ENCODE measurements at places on chromosomes 1 and 21.

DNA sequence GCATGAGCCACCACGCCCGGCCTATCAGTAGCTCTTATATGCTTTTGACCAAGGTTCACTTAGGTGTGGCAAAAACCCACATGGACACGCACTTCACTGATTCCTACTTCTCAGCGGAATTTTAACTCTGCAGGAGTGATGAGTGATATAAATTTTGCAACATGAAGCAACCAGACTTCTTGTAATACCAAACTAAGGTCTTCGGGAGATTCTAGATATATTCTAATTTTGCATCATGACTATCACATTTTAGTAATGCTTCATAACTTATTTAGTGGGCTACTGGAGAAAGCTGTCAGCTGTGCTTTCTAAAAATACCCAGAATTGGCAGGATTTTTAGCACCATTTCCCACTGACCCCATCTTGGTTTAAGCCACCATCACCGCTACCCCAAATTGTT, 27.8 kb downstream of the RHCE start:
- DNase-seq: no peak

DNA sequence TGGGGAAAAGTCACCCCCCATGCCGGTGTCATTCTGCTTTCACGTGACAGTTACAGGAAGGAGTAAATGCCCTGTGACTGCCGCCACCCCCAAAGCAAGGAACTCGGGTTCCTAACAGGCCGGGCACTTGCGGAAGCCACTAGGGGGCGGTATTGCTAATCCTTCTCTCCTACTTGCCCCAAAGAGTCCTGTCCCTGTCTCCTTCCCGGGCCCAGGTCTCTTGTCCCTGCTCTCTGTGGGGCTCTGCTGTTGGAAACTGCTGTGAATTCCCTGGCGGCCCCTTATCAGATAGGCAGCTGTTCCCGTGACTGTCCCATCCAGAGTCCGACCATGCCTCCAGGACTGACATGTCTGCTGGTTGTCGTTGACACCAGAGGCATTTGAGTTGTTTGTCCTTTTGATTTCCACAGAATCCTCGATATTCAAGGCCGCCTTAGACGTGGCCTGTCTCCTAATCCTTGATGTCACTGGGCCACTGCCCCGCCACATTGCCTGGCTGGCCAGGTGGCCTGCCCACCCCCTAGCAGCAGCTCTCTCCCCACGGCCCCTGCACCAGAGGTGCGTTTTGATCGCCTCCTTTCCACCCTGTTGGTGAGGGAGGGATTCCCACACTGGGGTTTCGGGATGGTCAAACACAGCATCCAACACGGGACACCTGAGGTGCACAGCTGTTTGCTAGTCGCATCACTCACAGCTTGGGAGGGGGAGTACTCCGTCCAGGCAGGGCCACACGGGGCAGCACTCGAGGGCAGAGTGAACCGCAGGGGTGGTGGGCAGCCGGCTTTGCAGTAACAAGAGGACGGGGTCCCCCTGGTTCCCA, 37.3 kb downstream of the CHAF1B start:
- DNase-seq: no peak

DNA sequence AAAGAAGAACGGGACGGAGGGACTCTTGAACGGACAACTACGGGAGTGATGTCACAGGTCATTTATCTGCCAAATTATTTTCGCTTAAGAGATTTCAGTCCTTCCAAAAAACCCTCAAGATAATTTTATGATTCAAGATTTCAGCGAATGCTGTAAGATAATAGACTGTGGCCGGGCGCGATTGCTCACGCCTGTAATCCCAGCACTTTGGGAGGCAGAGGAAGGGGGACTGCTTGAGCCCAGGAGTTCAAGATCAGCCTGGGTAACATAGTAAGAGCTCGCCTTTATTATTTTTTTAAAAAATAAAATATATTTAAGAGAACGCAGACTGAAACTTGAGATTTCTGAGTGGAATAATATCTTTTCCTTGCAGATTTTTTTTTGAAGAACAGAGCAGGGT, 609 bp downstream of the RWDD2B start:
- no peak for DNase-seq

DNA sequence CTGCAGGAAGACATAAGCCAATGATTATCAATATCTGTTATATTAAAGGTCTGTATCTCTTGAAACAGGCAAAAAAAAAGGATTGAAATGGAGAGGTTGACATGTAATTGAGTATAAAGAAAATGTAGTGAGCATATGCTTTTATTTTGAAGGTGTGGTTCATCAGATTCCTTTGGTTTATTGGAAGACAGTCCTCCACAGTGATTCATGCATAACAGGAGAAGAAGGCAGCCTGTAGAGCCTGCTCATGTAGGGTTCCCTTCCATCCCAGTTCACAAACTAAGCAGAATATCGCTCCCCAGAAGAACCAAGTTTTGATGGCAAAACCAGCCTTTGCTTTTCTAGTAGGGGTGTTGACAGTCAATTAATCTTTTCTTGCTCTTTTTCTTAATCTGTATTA, 1016.8 kb upstream of the ADGRL4 start:
- DNase-seq: no peak

DNA sequence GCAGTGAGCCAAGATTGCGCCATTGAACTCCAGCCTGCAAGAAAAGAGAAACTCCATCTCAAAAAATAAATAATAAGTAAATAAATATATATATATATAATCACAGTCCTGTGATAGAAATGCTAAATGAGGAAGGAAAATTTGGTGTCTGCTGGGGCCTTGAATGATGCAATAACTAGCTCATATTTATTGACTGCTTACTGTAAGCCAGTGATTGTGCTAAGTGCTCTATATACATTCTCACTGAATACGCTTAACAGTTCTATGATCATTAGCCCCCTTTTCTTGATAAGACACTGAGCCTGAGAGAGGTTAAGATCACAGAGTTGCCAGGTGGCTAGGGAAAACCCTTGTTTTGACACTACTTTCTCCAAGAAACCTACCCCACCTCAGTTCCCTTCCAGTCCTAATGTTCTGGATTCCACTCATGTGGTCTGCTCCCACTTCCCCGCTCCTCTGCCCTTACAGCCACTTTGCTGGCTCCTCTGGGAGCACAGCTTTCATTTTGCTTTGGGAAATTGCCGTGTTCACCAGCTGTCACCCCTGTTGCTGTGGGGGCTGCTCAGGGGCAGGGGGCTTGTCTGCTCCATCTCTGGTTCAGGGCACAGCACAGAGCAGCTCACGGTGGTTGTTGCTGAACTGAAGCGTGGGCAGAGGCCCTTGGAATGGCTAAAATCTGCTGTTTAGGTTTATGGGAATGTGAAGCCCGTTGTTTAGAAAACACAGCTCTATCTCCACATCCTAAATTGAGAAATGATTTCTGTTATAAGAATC, 2.5 kb upstream of the BMP8A start:
- DNase-seq: no peak

GRCh38 chr21:34181431-34182039, 108.2 kb downstream of the MRPS6 start:
- no peak for DNase-seq

- no peak for DNase-seq
These were observed 1.4 kb downstream of the LHX4 start for GRCh38 chr1:180231506-180231921.

- DNase-seq: no peak
These were observed 8.7 kb downstream of the IL12RB2 start for GRCh38 chr1:67316180-67316902.

DNA sequence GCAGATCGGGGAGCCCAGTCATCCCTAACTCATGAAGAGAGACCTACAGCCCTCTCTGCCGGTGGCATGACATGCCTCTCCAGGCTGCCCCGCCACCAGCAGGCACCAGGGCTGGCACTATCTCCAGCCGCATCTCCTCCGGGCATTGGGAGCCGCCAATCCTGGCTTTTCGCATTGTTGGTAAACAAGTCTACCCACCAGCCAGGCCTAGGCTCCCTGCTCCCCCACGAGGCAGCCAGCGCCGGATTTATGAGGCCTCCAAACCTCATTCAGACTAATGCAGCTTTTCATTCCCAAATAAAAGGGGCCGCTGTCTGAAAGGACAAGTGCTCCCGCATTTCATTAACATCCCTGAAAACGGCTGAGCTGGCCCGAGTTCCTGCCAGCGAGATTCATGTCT, 3.4 kb upstream of the GRIK3 start:
- DNase-seq: no peak

GRCh38 chr1:94864821-94865220, 44.7 kb downstream of the SLC44A3 start:
- no peak for DNase-seq

- no peak for DNase-seq
These were observed 267.5 kb downstream of the TRABD2B start for GRCh38 chr1:47729685-47730084.

DNA sequence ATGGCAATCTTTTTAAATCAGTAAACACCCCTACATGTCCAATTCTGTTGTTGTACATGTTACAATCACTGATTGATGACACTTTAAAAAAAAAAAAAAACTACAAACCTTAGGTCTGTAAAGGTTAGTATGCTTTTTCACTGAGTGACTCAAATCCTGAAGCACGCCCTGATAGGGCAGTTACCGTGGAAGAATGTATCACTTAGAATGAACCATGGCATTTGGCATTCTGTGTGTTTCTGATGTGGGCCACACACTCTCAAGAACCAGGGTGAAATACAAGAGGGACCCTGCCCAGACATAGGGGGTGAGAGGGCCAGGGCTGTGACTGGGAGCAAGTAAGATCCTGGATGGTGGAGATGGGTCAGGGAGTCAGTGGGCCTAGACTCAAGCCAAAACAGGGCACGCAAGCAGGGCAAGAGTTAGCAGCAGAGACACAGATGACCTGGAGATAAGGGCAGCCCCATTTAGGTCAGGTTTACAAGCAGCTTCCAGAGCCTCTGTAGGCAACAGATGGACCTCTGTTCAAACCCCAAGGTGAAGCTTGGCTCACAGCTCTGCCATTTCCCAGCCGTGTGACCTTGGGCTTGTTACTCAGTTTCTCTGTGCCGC, 47.6 kb upstream of the DMRTB1 start:
- DNase-seq: no peak

DNA sequence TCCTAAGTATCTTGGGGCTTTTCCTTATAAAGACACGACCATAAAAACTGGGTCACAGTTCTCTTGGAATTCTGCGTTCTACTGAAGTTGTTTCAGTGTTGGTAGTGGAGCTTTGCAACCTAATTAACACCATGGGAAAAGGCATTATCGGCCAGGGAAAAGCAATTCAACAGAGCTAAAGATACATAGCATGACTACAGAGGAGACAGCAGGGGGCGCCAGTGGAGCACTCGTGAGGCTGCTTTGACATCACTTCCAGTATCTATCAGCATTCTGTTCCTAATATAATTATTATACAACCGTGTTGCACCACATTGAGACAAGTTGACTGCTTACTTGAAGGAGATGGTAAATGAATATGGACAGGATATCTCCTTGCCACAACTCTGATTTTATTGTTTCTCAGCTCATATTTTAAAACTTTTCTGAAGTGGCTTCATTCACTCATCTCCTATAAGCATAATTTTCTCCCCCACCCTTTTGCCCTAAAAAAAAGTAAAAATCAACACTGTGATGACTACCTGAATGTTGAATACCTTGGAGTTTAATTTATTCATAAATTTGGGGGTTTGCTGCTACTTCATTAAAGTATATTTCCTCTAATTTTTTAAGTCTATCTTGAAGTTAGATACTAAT, 39.4 kb downstream of the ZP4 start:
- no peak for DNase-seq

GRCh38 chr21:46221664-46222435, 6.7 kb downstream of the LSS start:
- no peak for DNase-seq

DNA sequence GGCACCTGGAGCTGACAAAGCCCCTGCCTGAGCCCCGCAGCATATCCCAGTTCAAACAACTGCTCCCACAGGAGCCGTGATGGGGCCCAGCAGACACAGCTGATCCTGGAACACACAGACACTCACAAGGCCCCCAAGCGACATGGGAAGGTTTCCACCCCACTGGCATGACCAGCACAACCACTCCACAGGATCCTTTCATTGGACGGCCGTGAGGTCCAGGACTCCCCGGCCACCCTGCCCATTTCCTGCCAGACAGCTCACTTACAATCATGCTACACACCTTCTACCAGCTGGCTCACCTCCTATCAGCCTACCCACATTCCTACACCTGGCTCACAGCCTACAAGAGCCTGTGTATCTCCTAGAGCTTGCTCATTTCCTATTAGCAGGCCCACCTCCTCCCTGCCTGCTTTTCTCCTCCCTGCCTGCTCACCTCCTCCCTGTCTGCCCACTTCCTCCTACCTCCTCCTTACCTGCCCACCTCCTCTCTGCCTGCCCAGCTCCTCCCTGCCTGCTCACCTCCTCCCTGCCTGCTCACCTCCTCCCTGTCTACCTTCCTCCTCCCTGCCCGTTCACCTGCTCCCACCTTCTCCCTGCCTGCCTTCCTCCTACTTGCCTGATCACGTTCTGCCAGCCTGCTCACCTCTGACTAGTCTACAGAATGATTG, 73.9 kb downstream of the MATN1 start:
- DNase-seq: no peak

- DNase-seq: no peak
These were observed 6.1 kb upstream of the GCSAML start for GRCh38 chr1:247542811-247543210.

- no peak for DNase-seq
These were observed 1.5 kb downstream of the OR14A2 start for GRCh38 chr1:247746391-247746935.

GRCh38 chr1:112524251-112524650, 15.5 kb downstream of the WNT2B start:
- DNase-seq: no peak

DNA sequence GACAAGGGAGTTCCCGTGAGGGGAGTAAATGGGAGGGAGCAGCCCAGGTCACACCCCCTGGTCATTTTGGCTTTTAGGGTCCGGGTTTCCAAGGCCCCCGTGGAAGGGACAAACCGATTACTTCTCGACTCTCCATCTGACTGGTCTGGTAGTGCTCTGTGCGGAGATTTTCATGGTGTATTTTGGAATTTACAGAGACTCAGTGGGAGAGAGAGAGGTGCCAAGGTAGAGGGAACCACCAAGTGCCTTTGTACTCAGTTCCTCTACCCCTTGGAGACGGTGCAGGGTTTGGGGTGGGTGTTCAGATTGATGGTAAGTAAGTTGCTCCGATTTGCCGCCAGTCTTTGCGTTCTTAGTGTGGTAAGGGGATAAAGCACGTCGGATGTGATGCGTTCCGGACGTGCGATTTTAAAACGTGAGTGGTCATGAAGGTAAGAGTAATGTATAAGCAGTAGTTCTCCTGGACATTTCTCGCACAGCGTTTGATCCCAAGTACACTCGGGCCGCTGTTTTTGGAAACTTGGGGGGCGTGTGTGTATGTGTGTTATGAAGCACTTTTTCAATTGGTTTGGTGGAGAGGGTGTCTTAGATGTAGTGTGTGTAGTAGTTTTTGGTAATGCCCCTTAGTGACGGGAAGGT, 682 bp downstream of the SUCO start:
- peak; percentile 64 for DNase-seq

GRCh38 chr1:162384116-162384515, 2.6 kb downstream of the C1orf226 start:
- no peak for DNase-seq
